Peyer's patch (tissue), 4 donors: ENCODE measurements at places on chromosomes 1 and 21. TPM values are rescaled to one million over a fixed set of nuclear protein-coding genes. Genes with fewer than 3 reads are reported as not detected.
A peak's percentile ranks its signal among the peaks of the same experiment; 100 is the strongest.

The CD5L gene
- not detected for total RNA-seq

- no peak for DNase-seq
Observed at GRCh38 chr1:174232761-174233160, 73.4 kb downstream of the RABGAP1L start.

The HIPK1 gene
- 44.0 TPM for total RNA-seq

GRCh38 chr1:114002492-114003239, 23.4 kb downstream of the OLFML3 start:
- DNase-seq, result no peak

The CLCA1 gene
- total RNA-seq, result 259 TPM

DNA sequence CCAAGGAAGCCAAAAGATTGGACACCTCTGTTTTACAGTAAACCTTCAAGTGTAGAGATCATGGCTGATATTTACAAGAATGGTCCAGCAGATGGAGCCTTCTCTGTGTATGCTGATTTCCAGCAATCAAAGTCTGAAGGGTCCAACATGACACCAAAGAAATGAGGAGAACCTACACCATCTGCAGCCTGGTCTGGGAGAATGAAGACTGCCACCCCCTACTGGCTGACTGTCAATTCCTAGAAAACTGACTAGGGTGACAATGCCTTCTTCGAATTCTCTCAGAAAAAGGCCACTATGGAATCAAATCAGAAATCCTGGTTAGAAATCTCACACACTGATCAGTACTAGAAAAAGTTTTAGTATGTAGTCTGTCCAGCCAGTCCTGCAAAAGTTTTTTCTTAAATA, 83.3 kb downstream of the CDC42BPA start:
- DNase-seq, result no peak

The SPRR5 gene
- not detected for total RNA-seq

The TRNP1 gene
- total RNA-seq, result 1.9 TPM

The GPR3 gene
- total RNA-seq, result not detected

The DCST1 gene
- not detected for total RNA-seq

The SPATA45 gene
- not detected for total RNA-seq

- no peak for DNase-seq
Observed at GRCh38 chr1:213186168-213186567, 135.1 kb downstream of the RPS6KC1 start.

The FOXO6 gene
- total RNA-seq, result not detected

The DCDC2B gene
- total RNA-seq, result not detected

- peak; percentile 34 for DNase-seq
Observed at GRCh38 chr1:223755992-223756775, 43.8 kb downstream of the CAPN2 start.

DNA sequence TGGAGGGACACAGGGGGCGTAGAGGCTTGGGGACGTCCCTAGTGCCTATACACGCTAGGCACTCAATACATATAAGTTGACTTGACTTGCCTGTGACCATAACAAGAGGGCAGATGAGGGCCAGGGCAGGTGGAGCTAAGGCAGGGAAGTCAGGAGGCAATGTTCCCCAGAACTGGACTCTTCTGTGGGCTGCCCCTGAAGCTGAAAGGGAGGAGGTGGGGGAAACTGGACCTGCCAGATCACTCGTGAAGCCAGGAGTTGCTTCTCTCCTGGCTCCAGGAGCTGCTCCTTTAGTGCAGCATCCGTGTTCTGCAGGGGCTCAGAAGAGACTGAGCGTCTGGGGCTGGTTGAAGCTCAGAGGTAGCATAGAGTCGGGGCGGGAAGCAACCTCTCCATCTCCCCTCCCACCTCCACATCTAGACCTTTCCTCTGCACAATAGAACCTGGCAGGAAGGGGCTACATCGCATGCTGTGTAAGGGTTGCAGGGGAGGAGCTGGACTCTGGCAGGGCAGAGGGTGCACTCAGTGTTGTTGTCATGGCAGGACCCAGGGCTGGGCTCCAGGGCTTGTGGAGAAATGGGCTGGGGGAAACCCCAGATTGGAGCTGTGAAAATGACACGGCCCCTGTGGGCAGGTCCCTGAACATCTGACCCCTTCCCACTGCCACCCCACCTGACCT, 2.9 kb upstream of the SEMA4A start:
- DNase-seq, result no peak

The RPE65 gene
- total RNA-seq, result not detected

The SCAMP3 gene
- 48.0 TPM for total RNA-seq
